ENCODE measurements at places on chromosomes 7 and 10.

- no peak for DNase-seq
These were observed 96.8 kb downstream of the COL13A1 start for GRCh38 chr10:69898524-69898923.

DNA sequence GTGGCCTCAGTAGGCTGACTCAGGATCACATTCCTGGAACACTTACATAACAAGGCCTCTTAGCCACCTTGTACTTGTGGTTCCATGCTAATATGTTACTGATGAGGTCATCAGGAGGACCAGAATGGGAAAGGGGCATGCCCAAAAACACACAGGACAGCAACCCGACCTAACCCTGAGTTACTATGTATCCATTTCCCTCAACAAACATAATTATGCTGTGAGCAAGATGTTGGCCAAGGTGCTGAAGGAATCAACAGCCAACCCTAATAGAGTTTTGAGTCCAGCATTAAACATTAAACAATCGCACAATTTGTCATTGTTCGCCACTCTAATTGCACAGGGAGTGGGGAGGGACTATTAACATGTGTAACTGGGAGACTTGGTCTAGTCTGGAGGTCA is 129.4 kb downstream of the PLPP4 start:
- no peak for DNase-seq

- DNase-seq, result no peak
These were observed 37.8 kb upstream of the LRRC17 start for GRCh38 chr7:102874966-102875365.

- no peak for DNase-seq
These were observed 6.5 kb downstream of the TMEM176B start for GRCh38 chr7:150793569-150794238.

GRCh38 chr10:43166207-43166879 is 28.1 kb downstream of the CSGALNACT2 start:
- no peak for DNase-seq

- no peak for DNase-seq
These were observed 1.9 kb downstream of the MAGI2 start for GRCh38 chr7:79451580-79451979.

DNA sequence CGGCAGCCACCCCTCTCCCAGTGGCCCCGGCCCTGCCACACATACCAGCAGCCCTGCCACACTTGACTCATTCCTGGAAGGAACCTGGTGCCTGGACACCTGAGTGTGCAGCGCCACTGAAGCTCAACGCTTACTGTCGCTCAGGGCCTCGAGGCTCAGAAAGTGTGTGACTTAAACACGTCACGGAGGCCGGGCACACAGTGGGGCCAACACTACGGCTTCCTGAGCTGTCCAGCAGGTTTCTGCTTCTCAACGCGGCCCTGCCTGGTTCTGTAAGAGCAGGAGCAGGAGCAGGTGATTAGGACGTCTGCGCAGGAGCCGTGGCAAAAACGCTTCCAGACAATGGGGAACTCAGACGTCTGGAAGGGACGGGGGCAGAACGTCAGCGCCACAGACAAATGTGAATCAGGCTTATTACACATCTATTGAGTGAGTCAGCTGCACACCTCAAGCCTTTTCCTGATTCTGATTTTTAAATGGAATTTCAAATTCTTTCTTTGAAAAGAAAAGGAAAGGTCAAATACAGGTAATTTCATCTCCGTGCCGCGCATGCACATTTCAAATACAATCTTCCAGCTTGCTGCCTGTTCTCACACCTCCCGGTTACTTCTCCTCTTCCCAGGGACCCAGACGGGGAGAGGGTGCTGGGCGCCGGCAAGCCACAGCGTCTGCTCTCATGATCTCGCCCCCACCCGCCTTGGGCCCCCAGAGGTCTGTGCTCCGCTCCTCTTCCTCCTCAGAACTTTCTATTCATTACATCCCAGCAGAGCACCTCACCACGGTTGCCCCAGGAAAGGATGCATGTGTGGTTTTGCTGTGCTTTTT is 66.6 kb downstream of the ADARB2 start:
- no peak for DNase-seq

GRCh38 chr10:19638182-19638895 is 177.9 kb upstream of the PLXDC2 start:
- peak; percentile 57 for DNase-seq
